ENCODE measurements at places on chromosomes 11 and 22.

- DNase-seq: no peak
Measured at GRCh38 chr11:1305501-1306056, 3.9 kb downstream of the TOLLIP start.

GRCh38 chr11:11675671-11676181 lies 53.9 kb upstream of the GALNT18 start:
- no peak for DNase-seq

- no peak for DNase-seq
Measured at GRCh38 chr11:134558258-134558835, 146.3 kb upstream of the B3GAT1 start.

DNA sequence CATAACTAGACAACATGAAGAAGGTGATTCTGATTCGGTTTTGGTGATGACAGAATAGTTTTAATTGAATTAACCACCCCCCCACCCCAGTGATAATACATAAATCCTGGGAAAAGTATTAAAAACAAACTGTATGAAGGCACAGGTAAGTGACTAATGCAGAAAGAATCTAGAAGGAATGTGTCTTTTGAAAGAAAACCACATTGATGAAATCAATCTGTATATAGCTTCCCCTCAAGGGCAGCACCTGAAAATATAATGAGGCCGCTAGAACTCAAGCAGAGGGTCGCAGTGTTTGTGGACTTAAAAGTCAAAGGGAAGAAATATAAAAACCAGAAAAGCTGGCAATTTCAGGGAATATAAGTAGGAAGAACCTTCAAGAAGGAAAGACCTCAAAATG lies 580.5 kb upstream of the CHORDC1 start:
- DNase-seq: no peak

DNA sequence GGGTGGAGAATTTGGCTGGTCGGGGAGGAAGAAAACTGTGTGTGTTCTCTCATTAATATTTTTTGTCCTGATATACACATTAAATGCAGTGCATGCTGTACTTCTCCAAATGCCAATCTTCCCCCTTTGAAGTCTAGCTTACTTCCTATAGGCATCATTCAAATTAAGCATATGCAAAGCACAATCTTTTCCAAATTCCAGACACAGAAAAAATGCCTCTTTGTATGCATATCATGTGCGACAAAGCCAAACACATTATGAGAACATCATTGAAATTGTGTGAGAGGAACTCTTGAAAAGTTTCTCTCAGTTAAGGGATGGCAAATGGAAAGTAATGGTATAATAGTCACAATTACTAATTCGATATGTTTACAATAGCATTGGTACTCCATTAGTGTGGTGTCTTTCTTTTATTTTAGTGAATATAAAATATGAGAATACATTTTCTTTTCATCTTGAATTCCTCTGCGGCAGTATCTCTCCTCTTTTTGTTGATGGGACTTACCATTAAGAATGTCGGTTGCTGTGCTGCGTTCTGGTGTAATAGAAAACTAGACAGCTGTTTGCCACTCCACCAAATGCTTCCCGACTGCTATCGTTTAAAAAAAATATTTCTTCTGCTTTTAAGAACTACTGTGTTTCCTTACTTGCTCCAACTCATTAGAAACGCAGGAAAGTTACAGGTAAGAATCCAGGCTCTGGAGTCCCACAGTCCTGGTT lies 19.3 kb upstream of the NRIP3 start:
- no peak for DNase-seq

- DNase-seq: no peak
Measured at GRCh38 chr11:62273789-62274275, 3.9 kb downstream of the SCGB2A2 start.

DNA sequence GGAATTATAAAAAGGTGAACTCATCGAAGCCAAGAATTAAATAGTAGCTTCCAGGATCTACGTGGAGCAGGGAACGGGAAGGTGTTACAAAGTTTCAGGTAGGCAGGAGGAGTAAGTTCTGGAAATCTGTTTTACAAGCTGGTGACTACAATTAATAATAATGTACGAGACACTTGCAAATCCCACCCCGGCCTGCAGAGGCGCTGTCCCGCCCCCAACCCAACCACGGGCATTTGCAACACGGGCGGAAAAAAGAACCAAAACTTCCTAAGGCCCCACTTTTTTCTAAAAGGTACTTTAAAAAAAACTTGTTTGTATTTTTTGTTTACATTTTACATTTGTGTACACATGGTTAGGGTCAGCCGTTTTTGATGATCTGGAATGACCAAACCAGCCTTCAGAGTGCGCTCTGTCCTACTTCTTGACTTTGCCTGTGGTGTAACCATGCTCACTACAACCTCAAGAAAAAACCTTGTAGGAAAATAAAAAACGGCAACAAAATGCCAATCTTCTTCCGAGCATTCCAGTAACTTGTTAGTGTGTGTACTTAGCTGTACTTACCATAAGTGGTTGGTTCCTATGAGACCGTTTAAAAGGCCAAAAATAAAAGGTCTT lies 449.6 kb upstream of the B3GAT1 start:
- no peak for DNase-seq

DNA sequence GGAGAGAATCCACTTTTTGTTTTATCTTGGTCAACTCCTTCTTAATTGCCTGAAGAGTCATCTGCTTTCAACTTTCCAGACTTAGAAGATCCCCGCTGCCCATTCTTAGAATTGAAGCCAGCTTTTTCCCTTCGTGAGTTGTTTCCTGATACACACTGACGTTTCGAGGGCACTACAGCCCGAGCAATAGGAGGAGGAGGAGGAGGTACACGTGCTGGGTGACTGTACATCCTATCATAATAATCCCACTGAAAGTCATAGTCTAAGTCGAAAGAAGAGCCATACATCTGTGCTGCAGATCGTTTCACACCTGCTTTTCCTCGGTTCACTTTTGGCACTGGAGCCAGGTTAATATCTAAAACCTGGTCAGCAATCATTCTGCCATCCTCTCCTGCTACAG lies 606.1 kb downstream of the DLG2 start:
- DNase-seq: no peak

- no peak for DNase-seq
Measured at GRCh38 chr11:73158356-73159051, 16.4 kb upstream of the FCHSD2 start.

DNA sequence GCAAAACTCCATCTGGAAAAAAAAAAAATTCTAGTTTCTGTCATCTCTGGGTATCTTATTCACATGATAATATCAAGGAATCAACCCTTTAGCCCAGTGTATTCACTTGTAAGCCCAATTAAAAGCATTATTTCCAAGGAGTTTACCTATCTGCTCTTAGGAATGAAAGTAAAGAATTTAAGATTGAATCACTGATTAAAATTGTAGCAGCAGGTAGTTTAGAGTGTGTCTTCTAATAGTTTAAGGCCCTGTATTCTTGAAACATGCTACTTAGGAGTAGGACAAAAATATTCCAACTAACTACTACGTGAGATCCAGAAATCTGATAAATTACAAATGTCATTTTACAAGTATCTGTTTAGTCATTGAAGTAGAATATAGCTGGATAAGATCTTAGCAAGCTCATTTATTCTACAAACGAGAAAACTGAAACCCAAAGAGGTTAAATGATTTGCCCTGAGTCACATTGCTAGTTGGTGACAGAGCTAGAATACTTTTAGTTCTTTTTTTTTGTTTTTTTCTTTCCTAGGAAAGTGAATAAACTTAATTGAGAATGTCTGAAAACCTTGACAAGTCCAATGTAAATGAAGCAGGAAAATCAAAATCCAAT lies 4.0 kb downstream of the TCP11L1 start:
- no peak for DNase-seq

DNA sequence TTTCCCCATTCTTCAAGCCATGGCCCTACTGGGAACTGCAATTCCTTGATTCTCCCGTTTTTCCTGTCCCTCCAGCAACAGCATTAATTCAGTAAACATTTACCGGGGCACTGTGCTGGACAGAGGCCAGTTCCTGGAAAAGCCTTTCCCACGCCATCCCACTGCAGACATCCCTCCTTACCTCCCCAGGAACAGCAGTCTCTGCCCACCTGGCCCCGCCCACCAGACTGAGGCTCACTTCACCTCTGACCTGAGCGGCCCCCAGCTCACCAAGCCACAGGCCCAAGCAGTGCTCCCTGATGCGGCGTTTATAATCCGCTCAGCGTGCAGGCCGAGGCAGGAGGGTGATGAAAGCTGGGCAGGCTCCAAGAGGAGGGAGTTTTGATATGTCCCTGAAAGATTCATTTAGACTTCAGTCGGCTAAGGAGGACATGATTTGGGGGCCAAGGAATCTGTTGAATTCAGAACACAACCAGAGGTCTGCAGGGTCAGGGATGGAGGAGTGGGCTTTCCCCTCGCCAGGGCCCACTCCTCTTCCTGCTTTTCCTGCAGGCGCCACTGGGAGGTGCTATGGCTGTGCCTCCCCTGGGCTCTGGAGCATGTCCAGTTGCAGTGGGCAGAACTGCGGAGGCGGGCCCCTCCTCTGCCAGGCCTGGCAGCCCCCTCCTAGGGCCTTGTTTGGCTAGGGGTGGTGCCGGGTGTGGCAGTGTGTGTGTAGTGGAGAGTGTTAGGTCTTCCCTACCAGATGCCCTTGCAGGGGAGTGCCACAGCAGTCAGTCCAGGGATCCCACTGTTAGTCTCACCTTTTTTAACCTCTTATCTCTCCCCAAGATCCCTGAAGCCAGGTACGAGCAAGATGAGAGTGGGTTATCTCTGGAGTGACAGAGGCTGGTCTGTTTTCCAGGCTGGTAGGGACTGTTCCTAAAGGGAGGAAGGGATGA lies 1.4 kb upstream of the TAGLN start:
- no peak for DNase-seq

DNA sequence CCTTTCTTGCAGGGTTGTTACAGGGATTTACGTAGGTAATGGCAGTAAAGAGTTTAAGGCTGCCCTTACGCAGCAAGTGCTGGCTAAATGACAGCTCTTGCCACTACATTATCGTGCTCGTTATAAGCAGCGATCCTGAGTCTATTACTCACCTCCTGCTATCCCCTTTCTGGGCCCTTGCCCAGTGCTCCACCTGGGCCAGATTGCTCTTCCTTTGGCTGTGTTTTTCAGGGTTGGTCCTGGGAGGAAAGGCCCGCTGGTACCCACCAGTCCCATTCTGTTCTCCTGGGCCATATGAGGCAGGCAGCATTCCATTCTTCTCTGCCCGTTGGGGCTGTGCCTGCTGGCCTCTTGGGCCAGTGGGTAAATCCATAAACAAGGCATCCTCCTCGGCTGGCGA lies 87.5 kb downstream of the C11orf58 start:
- DNase-seq: no peak

GRCh38 chr22:46073683-46074504 lies 76.4 kb upstream of the PPARA start:
- no peak for DNase-seq

GRCh38 chr22:33006220-33006954 lies 51.8 kb downstream of the SYN3 start:
- no peak for DNase-seq

- DNase-seq: no peak
Measured at GRCh38 chr11:86016451-86016850, 52.4 kb downstream of the PICALM start.
